ENCODE measurements at places on chromosomes 12 and 14.

GRCh38 chr14:91953170-91953985 is 5.9 kb upstream of the FBLN5 start:
- no peak for DNase-seq

- no peak for DNase-seq
Measured at GRCh38 chr12:1314523-1314922, 279.9 kb downstream of the FBXL14 start.

GRCh38 chr14:73209953-73210352 is 27.4 kb upstream of the PAPLN start:
- DNase-seq, result no peak

DNA sequence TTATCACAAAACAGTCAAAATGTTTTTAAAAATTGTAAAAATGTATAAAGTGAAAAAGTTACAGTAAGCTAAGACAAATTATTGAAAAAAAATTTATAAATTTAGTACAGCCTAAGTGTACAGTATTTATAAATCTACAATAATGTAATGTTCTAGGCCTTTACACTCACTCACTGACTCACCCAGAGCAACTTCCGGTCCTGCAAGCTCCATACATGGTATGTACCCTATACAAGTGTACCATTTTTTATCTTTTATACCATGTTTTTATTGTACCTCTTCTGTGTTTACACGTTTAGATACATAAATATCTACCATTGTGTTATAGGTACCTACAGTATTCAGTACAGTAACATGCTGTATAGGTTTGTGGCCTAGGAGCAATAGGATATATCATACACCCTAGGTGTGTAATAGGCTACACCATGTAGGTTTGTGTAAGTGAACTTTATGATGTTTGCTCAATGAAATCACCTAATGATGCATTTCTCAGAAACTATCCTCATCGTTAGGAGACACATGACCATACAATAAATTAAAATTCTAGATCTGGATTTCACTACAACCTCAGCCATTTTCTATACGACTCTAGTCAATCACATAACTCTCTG is 66.8 kb downstream of the TXNDC16 start:
- no peak for DNase-seq

DNA sequence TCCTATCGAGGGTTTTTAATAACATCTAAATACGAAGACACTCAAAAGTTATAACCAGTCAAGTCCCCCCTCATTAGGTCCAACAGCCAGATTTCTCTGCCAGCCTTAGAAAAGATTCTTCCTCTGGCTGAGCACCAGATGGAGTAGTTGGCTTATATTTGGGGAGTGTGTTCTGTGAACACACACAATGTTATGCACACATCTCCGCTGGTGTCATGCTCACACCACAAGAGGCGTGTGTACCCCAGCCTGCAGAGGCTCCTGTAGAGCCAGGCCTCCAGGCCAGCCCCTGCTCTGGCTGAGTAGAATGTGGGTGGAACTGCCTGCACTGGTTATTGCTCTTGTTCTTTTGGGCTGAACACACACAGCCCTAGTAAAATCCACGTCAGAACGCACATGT is 64.0 kb downstream of the PIWIL1 start:
- DNase-seq, result no peak

DNA sequence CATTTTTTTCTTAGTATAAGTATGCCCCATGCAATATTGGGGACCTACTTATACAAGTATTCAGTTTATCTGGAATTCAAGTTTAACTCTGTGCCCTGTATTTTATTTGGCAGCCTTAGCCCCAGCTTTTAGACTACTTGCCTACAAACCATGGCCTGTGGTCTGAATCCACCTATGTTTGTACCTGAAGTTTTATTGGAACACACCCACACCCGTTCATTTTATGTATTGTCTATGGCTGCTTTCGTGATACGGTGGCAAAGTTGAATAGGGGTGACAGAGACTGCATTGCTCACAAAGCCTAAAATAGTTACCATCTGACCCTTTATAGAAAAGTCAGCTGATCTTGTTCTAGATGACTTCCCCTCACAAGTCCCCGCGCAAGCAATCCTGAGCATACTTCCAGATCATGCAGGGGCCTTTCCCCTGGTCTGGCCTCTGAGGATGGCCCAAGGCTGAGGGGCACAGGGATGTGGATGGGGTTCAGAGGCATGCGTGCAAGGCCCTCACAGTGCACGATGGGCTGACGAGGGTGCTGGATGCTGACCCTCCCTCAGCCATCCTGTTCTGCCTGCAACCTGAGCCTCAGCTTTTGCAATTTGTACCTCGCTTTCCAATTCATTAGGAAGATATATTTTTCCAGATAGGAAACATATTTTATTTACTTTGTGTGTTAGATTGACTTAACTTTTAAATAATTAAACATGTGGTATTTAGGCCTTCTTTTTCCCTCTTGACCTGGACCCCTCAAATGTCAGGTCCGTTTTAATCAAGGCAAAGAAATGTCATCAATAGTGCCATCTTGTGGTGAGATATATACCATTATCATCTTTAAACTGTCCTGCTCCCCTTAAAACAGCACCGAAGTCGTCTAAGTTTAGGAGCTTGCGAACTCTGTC is 527.3 kb upstream of the CCDC196 start:
- no peak for DNase-seq

GRCh38 chr12:20421421-20421820 is 53.1 kb downstream of the PDE3A start:
- no peak for DNase-seq

DNA sequence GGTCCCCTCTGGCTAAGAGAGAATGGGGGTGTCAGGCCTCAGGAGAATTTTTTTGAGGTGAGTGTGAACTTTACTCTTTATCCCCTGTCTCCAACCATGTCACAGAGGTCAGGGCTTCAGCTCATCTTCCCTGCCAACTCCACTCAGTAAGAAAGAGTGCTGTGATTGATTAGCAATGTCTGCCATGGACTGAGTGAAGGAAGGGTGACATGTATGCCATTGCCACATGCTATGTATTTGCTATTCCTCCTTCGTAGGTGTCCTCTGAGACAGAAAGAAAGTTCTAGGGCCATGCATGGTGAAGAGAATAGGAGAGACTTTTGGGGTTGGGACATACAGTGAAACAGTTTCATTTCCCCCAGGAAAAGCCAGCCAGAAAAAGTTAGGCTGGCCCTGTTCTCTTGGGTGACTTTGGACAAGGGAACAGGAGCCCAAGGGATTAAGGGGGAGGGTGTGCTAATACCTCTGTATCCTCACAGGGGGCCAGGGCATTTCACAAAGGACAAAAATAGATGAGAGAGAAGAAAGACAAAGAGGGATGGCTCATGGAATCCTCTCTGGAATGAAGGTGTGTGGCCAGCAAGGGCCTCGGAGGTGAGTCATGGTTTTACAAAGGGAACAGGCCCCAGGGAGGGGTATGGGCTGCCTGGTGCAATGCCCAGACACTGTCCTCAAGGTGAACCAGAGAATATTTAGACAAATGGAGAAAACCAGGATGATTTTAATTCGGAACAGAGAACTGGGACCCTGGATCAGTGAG is 13.9 kb upstream of the MYL2 start:
- peak; percentile 31 for DNase-seq

DNA sequence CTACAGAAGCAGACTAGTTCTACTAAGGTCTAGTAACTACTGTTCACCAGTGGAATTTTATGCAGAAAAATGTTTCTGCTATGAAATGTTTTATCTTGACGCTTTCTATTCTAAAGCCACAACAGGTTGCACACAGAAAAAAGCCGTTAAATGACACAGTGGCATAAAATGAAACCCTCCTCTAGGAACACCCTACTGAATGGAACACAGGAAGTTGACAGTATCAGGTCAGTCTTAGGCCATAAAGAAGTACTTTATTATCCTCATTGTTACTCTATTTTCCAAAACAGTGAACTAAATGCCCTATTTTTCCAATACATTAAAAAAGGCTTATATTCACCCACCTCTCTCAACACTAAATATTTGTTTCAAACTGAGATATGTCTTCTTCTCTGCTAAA is 21.9 kb downstream of the EPS8 start:
- DNase-seq, result no peak

DNA sequence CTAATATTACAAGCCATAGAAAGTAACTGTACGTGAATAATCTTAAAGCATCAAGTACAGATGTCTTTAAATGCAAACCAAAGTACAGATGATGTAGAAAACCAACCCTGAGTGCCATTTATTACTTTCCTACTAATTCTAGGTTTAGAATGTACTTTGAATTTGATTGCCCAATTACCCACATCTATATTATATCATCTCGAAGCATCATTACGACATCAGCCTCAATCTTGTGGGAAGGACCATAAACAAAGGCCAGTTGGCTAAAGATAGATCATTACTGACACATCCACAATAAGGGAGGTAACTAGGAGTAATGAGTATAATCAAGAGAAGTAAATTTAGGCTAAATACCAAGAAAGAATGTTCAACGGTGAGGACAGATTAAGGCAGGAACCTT is 478.9 kb downstream of the BCAT1 start:
- DNase-seq, result no peak

DNA sequence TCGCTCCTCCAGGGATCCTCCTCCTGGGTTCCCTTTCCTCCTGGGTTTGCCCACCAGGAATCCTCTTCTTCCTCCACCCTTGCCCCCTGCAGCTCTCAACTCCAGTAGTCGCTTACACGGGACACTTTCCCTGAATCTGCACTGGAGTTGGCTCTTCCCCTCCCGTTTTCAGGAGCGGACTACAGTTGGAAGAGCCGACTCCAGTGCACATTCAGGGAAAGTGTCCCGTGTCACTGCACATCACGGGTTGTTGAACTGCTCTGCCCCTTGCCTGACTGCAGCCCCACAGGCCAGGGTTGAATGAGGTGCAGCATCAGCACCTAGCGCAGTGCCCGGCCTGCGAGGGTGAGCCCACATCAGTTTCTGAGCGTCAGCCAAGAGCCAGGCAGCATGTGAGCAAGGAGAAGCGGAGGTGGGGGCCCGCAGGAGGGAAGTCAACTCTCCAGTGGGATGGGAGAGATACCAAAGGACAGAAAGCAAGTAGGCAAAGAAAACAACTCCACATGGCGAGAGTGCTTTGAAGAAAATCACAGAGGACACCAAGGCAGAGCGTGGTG is 13.1 kb downstream of the RAPGEF3 start:
- no peak for DNase-seq

DNA sequence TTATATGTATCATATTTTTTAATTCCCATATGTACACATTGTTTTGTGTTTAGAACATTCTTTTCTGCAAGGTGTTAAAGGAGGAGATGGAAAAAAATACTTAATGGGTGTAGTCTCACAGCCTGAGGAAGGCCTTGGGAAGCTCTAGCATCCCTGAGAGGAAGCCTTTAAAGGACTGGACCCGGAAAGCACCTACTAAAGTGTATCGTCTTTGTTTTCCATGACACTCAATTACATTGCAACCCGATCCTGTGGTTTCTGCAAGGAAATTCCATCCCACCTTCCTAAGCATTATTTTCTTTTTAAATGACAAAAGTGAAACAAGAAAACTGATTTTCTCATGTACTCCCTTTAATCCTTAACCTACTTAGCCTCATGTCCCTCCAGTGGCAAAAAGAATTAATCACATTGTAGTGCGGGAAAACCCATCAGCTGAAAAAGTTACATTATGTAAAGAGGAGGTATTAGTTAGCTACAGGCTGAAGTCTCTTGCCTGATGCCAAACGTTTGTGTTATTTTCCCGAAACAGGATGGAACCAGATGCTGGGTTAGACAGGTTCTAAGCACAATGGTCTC is 147.8 kb upstream of the CPSF6 start:
- no peak for DNase-seq

- peak; percentile 38 for DNase-seq
Measured at GRCh38 chr12:89225401-89225800, 126.9 kb downstream of the DUSP6 start.

GRCh38 chr12:123140676-123141614 is 9.9 kb downstream of the PITPNM2 start:
- DNase-seq, result no peak
